ENCODE measurements at places on chromosomes 5 and 9. TPM values are rescaled to one million over a fixed set of nuclear protein-coding genes. Genes with fewer than 3 reads are reported as not detected.

CDH9 gene
- total RNA-seq, result 0.25 TPM

GRCh38 chr9:132789719-132790118, 88.4 kb downstream of the AK8 start:
- no peak for DNase-seq

DNA sequence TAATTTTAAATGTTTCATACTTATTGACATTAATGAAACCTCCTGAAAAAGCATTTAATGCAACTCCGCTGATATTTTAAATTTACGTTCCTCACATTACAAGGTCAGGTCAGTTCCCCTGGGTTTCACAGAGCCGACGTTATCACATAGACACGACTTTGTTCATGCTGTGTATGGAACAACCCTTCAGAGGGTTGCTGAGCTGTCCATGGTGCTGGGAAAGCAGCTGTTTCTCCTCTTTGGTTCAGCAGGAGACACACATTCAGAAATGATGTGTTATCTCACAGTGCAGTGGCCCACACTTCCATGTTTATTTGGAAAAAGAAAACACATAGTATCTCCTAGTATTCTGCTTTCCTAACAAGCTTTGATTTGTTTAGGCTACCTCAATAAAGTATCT, 53.5 kb downstream of the PPP2R2B start:
- DNase-seq, result peak; percentile 16

- DNase-seq, result no peak
Measured at GRCh38 chr9:136083558-136084062, 11.5 kb downstream of the NACC2 start.

GRCh38 chr5:140020601-140021177, 22.4 kb downstream of the NRG2 start:
- DNase-seq, result peak; percentile 51

DNA sequence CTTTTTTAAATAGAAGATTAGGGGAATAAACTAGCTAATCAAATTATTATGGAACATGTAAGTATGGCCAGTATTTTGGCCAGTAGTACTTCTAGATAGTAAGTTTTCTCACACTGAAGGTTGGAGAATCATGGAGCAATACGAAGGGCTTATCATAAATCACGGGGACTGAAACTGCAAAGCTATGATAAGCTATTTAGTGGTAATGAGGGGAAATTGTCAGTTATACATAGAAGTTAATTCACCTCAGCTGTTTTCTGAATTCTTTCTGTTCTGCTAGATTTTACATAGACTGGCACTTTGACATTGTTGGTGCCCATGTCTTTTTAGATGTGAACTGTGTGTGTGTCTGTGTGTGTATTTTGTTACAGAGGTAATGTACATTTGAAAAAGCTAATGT, 34.5 kb upstream of the FAM151B start:
- no peak for DNase-seq

DNA sequence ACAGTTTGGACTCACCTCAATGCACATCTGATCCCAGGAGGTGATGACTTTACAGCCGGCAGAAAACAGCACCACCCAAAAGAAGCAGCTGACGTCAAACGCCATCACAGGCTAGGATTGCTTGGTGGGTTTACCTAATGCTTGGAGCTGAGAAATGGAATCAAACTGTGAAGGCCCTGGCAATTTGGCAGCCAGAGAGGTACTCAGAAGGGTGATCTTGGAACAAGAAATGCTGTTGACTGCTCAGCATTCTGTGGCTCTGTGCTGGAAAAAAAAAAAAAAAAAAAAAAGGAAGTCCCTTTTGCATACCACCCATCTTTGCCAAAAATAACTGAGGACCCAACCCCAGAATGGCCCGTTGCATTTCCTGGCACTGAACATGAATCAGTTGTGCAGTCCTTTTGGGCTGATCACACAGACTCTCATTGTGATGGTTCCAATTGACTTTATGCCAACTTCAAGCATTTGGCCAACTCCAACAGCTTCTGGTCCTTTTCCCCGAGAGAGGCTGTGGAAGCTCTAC, at the start of gene CD180:
Gene CD180, minus strand, starts transcription at position 263 of the 523 bp plus-strand sequence. Its CDS starts 158 bp downstream, at position 105.
- DNase-seq, result no peak

- DNase-seq, result no peak
Measured at GRCh38 chr5:124936626-124936933, 190.1 kb upstream of the ZNF608 start.

Measured in testis (tissue), 5 donors.